ENCODE measurements at places on chromosomes 1 and 21. TPM values are rescaled to one million over a fixed set of nuclear protein-coding genes. Genes with fewer than 3 reads are reported as not detected.

The NHLH1 gene
- total RNA-seq: not detected

The LAMC2 gene
- total RNA-seq: 0.10 TPM

The ZNF593OS gene
- not detected for total RNA-seq

The B4GALT3 gene
- 25.8 TPM for total RNA-seq

DNA sequence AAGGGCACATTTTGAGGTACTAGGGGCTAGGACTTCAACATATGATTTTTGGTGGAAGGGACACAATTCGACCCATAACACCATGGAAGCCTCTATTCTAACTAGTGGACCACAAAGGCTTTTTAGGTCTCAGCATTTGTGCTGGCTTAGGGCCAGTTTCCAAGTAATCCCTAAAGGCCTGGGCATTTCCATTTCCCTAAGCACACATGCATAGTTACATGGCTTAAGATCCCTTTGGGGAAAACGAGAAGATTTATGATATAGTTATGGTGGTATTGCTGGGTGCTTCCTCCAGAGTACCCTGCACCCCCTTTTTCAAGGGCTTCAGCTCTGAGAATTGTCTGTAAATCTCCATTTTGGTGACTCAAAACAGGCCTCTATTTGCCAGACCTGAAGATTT is 28.2 kb upstream of the TMEM54 start:
- H3K27ac ChIP-seq: no peak overlapping the region
- H3K4me3 ChIP-seq: no peak overlapping the region
- peaks cover 7% of the 10 kb centered on the region for H3K27me3 ChIP-seq

- peaks cover 91% of the 10 kb centered on the region for H3K36me3 ChIP-seq
- no peaks in the 10 kb centered on the region for H3K4me1 ChIP-seq
- no peak for DNase-seq
- no peak overlapping the region for H3K27ac ChIP-seq
Measured at GRCh38 chr1:20648438-20648837, 12.7 kb downstream of the DDOST start.

DNA sequence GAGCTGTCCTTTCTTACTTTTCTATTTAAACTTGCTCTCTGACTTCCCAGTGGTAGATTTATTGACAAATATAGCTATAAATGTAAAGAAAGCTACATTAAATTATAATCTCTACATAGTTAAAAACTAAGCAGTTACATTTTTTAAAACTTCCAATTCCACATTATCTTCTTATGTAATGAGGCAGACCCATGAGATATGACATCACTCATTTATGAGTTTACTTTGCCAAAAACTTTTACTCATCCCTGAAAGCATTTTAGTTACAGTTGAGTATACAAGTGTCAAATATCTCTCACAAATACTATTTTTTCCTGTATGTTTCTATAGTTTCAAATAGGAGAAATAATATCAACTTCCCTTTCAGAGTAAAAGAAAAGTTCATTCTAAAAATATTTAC is 3.8 kb downstream of the NMNAT2 start:
- H3K4me1 ChIP-seq: peaks cover 9% of the 10 kb centered on the region
- no peaks in the 10 kb centered on the region for H3K36me3 ChIP-seq
- peaks cover 33% of the 10 kb centered on the region for H3K27me3 ChIP-seq

DNA sequence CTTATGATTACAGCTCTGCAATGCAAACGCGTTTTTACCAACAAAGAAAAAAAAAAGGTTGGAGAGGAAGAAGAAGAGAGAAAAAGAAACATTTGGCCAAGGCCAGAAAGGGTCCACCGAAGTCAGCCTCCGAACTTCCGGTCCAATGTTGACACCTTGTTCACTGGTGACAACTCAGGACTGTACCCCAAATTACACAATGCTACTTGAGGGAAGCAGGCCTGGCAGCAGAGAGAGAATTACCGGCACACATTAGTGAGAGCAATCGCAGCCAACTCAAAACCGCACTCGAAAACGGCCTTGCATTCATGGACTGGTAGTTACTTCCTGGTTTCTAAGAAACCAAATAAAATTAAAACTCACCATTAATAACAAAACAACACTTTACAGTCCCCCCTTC is 652.5 kb downstream of the KIF26B start:
- H3K36me3 ChIP-seq: no peaks in the 10 kb centered on the region
- H3K4me1 ChIP-seq: no peaks in the 10 kb centered on the region
- H3K4me3 ChIP-seq: no peak overlapping the region
- H3K27ac ChIP-seq: no peak overlapping the region
- no peaks in the 10 kb centered on the region for H3K27me3 ChIP-seq
- DNase-seq: no peak

All from adrenal gland (tissue), 19 donors.